ENCODE measurements at places on chromosomes 12 and 14.

- no peaks in the 10 kb centered on the region for H3K36me3 ChIP-seq
- H3K27me3 ChIP-seq = no peaks in the 10 kb centered on the region
- H3K4me3 ChIP-seq = no peak overlapping the region
- DNase-seq = no peak
- no peak overlapping the region for H3K27ac ChIP-seq
Observed at GRCh38 chr12:1932264-1932777, 13.9 kb upstream of the CACNA2D4 start.

DNA sequence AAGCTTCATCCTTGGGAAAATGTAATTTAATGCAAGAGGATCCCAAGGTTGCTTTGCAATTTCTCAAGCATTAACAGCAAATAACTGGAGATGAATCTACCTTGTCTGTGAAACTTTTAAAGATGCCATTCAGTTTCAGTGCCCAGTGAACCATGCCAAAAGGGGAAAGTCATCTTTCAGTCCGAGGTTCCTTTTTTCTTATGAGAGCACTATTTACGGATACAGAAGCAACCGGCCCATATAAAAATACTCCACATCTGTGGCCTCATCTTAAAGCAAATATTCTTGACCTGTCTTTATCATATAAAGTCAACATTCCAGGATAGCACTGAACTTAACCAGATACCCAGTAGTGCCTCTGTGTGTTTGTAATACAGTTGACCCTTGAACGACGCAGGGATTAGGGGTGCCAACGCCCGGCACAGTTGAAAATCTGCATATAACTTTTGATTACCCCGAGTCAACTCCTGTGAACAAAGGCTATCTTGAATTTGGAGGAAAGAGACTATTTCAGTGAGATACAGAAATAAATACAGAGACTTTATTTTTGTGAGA, 209.4 kb downstream of the PCNX1 start:
- no peak overlapping the region for H3K27ac ChIP-seq
- DNase-seq = no peak
- H3K27me3 ChIP-seq = no peaks in the 10 kb centered on the region
- H3K4me3 ChIP-seq = no peak overlapping the region
- peaks cover 5% of the 10 kb centered on the region for H3K36me3 ChIP-seq

- peaks cover 50% of the 10 kb centered on the region for H3K4me1 ChIP-seq
- H3K27ac ChIP-seq = no peak overlapping the region
- peaks cover 21% of the 10 kb centered on the region for H3K36me3 ChIP-seq
- no peak overlapping the region for H3K4me3 ChIP-seq
Observed at GRCh38 chr12:106309671-106310505, 7.4 kb downstream of the TCP11L2 start.

DNA sequence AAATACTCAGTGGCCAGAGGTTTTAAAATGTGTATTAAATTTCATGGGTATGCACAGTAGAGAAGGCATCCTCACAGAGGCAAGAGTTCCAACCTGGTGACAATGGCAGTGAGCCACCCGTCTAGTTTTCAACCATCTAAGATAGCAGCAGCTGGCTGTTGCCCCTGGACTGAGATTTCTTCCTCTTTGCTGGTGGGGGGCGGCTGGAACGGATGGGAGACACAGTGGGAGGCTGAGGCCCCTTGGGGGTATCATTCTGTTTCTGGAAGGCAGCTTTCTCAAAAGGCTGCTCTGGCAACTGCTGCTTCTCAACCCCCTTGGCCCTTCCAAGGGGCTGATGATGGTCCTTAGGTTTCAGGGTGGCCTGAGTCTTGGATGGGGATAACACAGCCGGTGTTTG, 1.0 kb upstream of the IFFO1 start:
- peak overlapping the region; percentile 22 for H3K27ac ChIP-seq
- no peak overlapping the region for H3K4me3 ChIP-seq
- peaks cover 53% of the 10 kb centered on the region for H3K4me1 ChIP-seq
- no peaks in the 10 kb centered on the region for H3K27me3 ChIP-seq
- no peak for DNase-seq
- H3K36me3 ChIP-seq = peaks cover 32% of the 10 kb centered on the region

GRCh38 chr12:111803038-111803626, 36.4 kb downstream of the ALDH2 start:
- no peak for DNase-seq
- no peak overlapping the region for H3K27ac ChIP-seq
- no peaks in the 10 kb centered on the region for H3K4me1 ChIP-seq
- no peaks in the 10 kb centered on the region for H3K27me3 ChIP-seq
- no peaks in the 10 kb centered on the region for H3K36me3 ChIP-seq

DNA sequence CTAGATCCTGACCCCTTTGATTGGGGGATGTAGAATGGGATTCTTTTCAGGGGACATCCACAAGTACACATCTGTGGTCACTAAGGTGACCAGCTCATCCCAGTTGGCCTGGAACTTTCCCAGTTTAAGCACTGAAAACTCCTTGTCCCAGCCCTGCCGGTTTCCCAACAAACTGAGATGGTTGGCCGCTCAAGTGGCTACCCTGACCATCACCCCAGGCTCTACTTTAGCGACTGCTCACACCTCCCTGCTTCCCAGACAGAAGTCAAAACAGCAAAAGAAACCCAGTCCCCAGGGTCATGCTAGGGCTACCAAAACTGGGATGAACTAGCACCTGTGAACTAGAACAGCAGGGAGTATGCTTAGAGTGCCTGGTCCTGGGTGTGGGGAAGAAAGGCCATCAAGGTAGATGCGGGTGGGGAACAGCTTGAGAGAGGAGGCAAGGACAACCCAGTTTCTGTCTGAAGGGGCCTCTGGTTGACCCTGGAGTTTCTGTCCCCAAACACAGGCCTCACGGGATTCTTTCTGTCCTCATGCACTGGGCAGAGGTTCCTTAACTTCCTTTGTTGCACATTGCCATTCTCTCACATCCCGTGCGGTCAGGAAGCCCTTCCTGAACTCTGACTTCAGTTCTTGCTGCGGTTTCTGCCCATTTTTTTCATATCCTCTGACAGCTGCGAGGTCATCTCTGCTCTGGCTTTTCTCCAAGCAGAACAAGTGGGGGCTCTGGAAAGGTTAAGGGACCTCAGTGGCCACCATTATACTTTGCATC, 1.6 kb downstream of the LTB4R start:
- peak overlapping the region; percentile 72 for H3K27ac ChIP-seq
- peak overlapping the region; percentile 58 for H3K4me3 ChIP-seq
- peak; percentile 62 for DNase-seq
- no peaks in the 10 kb centered on the region for H3K36me3 ChIP-seq

GRCh38 chr14:102020058-102020971, 55.9 kb downstream of the DYNC1H1 start:
- H3K4me3 ChIP-seq = no peak overlapping the region
- H3K27ac ChIP-seq = no peak overlapping the region
- peaks cover 77% of the 10 kb centered on the region for H3K36me3 ChIP-seq
- no peaks in the 10 kb centered on the region for H3K27me3 ChIP-seq
- peaks cover 12% of the 10 kb centered on the region for H3K4me1 ChIP-seq
- DNase-seq = peak; percentile 26

DNA sequence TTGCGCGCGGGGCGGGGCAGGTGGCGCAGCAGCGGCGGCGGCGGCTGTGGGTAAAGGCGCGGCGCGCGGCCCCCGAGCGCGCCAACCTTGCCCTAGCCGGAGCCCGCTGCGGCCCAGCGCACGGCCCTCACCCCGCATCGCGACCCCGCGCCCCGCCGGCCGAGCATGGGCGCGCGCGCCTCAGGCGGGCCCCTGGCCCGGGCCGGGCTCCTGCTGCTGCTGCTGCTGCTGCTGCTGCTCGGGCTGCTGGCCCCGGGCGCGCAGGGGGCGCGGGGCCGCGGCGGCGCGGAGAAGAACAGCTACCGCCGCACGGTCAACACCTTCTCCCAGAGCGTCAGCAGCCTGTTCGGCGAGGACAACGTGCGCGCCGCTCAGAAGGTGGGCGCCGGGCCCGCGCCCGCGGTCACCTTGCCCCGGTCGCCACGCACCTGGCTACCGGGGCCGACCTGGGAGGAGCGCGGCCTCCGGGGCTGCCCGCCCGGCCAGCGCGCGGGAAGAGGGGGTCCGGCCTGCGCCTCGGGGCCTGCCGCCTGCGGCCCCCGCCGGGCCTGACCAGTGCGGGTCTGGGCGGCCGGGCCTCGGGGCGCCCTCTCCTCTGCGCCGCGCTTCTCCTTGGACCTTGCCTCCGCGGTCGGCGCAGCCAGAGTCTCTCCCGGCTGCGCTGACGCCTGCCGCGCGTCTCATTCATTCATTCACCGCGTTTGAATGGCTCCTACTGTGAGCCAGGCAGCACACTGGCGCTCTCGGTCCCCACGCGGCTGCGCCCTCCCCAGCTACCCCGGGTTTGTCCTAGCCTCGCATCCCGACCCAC, at the start of gene BRI3BP:
TSS of gene BRI3BP (plus strand) at position 20 of the 811 bp plus-strand sequence. CDS start at position 166, 146 bp downstream.
- peak within 1 kb of the TSS; percentile 90 for H3K4me3 ChIP-seq
- no peaks in the 10 kb centered on the region for H3K36me3 ChIP-seq
- H3K27ac ChIP-seq = peak within 1 kb of the TSS; percentile 41
- DNase-seq = peak; percentile 23
- H3K27me3 ChIP-seq = no peaks in the 10 kb centered on the region

- no peaks in the 10 kb centered on the region for H3K4me1 ChIP-seq
- DNase-seq = no peak
- no peaks in the 10 kb centered on the region for H3K27me3 ChIP-seq
- no peak overlapping the region for H3K4me3 ChIP-seq
- no peaks in the 10 kb centered on the region for H3K36me3 ChIP-seq
Observed at GRCh38 chr12:131418121-131418520, 292.8 kb upstream of the SFSWAP start.

GRCh38 chr12:51392556-51393237, 1.5 kb upstream of the GALNT6 start:
- H3K36me3 ChIP-seq = no peaks in the 10 kb centered on the region
- DNase-seq = peak; percentile 17
- H3K27me3 ChIP-seq = no peaks in the 10 kb centered on the region
- no peak overlapping the region for H3K27ac ChIP-seq

DNA sequence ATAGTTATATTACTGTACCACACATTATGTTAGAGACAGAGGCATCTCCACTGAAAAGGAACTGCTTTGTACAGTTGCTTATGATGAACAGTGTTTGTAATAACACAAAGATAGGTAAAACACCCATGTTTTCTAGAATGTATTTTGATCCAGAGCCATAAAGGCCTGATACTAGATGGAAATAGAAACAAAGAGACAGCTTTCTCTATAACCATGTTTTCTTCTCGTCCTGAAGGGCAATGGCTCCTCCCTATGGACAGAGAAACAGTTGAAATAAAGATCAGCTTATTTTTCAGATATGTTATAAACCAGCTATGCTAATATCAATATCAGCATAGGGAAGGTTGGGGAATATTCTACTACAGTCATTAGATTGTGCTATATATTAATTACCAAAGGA, 109.2 kb downstream of the ATXN7L3B start:
- no peak overlapping the region for H3K4me3 ChIP-seq
- DNase-seq = no peak
- no peaks in the 10 kb centered on the region for H3K4me1 ChIP-seq
- H3K27ac ChIP-seq = no peak overlapping the region

- H3K27ac ChIP-seq = no peak overlapping the region
- H3K36me3 ChIP-seq = no peaks in the 10 kb centered on the region
- H3K27me3 ChIP-seq = no peaks in the 10 kb centered on the region
- H3K4me3 ChIP-seq = no peak overlapping the region
Observed at GRCh38 chr12:54294152-54294952, 6.5 kb downstream of the NFE2 start.

GRCh38 chr14:60249321-60250256, 568 bp downstream of the PPM1A start:
- H3K4me3 ChIP-seq = peak overlapping the region; percentile 37
- DNase-seq = no peak
- peaks cover 62% of the 10 kb centered on the region for H3K4me1 ChIP-seq
- H3K36me3 ChIP-seq = no peaks in the 10 kb centered on the region

GRCh38 chr12:292186-292585, 29.6 kb upstream of the SLC6A13 start:
- H3K4me3 ChIP-seq = no peak overlapping the region
- no peak for DNase-seq
- H3K27ac ChIP-seq = no peak overlapping the region
- peaks cover 54% of the 10 kb centered on the region for H3K36me3 ChIP-seq
- H3K4me1 ChIP-seq = peaks cover 5% of the 10 kb centered on the region
- H3K27me3 ChIP-seq = no peaks in the 10 kb centered on the region

- no peak for DNase-seq
- H3K4me1 ChIP-seq = no peaks in the 10 kb centered on the region
- no peak overlapping the region for H3K4me3 ChIP-seq
- H3K27me3 ChIP-seq = peaks cover 4% of the 10 kb centered on the region
Observed at GRCh38 chr12:108123402-108123801, 5.7 kb upstream of the WSCD2 start.

- H3K4me1 ChIP-seq = peaks cover 8% of the 10 kb centered on the region
- no peak overlapping the region for H3K4me3 ChIP-seq
- H3K27me3 ChIP-seq = no peaks in the 10 kb centered on the region
- no peak overlapping the region for H3K27ac ChIP-seq
Observed at GRCh38 chr14:99124482-99125105, 147.4 kb downstream of the BCL11B start.

GRCh38 chr12:31944299-31944698, 14.9 kb upstream of the RESF1 start:
- DNase-seq = no peak
- no peaks in the 10 kb centered on the region for H3K4me1 ChIP-seq
- no peak overlapping the region for H3K27ac ChIP-seq
- no peak overlapping the region for H3K4me3 ChIP-seq
- no peaks in the 10 kb centered on the region for H3K36me3 ChIP-seq

GRCh38 chr12:27902651-27903050, 69.9 kb downstream of the PTHLH start:
- H3K4me3 ChIP-seq = no peak overlapping the region
- no peak for DNase-seq
- no peaks in the 10 kb centered on the region for H3K36me3 ChIP-seq
- H3K27me3 ChIP-seq = no peaks in the 10 kb centered on the region
- no peaks in the 10 kb centered on the region for H3K4me1 ChIP-seq
- no peak overlapping the region for H3K27ac ChIP-seq

- no peak overlapping the region for H3K27ac ChIP-seq
- H3K4me1 ChIP-seq = no peaks in the 10 kb centered on the region
- no peaks in the 10 kb centered on the region for H3K27me3 ChIP-seq
- no peak for DNase-seq
Observed at GRCh38 chr12:94714378-94715114, 64.2 kb upstream of the TMCC3 start.

GRCh38 chr14:59349258-59349701, 115.9 kb downstream of the GPR135 start:
- peaks cover 8% of the 10 kb centered on the region for H3K36me3 ChIP-seq
- DNase-seq = no peak
- H3K27ac ChIP-seq = no peak overlapping the region
- no peak overlapping the region for H3K4me3 ChIP-seq
- H3K27me3 ChIP-seq = no peaks in the 10 kb centered on the region

Measured in CD4-positive, alpha-beta memory T cell (primary cell).